ENCODE measurements at places on chromosomes 6 and 20.

- no peak for DNase-seq
Observed at GRCh38 chr6:158991017-158991723, 8.8 kb downstream of the RSPH3 start.

- DNase-seq, result no peak
Observed at GRCh38 chr6:112431803-112432202, 84.7 kb downstream of the RFPL4B start.

- DNase-seq, result no peak
Observed at GRCh38 chr6:21332660-21333059, 260.9 kb upstream of the SOX4 start.

- no peak for DNase-seq
Observed at GRCh38 chr6:7750197-7750596, 24.3 kb downstream of the BMP6 start.

DNA sequence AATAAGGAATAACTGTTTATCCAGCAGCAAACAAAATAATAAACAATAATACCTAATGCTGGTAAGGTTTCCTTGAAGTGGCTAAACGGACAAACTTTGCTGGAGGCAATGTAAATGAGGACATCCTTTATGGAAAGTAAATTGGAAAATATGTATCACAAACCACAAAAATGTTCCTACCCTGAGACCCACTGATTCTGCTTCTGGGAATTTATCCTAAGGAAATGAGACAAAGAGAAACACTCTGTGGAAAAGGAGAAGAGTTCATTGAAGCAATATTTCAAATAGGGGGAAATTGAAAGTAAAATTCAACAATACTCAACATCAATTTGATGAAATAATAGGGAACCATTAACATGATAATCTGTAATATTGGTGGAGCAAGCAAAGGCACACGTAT, 37.9 kb downstream of the MAFB start:
- no peak for DNase-seq

DNA sequence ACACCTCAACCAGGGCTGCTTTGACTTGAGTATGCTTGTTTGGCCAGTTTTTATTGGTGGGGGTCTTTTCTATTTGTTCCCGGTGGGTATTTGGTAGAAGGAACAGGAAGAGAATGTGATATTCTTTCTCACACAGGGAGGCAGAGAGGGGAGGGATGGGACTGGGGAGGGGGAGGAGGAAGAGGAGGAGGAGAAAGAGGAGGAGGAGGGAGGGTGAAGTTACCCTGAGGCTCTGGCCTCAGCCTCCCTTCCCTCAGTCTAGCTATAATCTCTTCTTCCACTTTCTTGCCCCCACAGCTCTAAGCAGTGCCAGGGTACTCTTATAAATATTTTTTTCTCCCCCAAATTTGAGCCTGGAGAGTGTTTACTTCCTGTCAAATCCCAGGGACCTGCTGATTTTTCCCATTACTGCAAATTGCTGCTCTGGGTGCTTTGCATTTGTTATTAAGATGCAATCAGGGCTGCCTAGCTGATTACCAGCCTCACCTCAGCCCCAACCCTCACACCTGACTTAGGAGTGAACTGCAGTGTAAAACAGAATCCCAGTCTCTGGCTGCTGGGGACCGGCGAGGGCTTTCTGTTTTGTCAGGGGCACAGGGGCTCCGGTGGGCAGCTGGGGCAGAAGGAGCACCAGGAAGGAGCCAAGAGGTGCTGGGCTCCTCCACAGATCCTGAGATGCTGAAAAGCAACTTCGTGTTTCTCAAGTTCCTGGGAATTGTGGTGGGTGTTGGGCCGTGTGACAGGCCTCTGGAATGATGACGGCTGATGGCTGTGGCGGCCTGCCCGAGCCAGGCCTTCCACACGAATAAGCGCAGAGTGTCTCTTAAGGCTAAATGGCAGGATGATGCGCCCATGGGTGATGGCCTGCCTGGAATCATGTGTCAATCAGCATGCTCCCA, 141.4 kb downstream of the CD83 start:
- no peak for DNase-seq

DNA sequence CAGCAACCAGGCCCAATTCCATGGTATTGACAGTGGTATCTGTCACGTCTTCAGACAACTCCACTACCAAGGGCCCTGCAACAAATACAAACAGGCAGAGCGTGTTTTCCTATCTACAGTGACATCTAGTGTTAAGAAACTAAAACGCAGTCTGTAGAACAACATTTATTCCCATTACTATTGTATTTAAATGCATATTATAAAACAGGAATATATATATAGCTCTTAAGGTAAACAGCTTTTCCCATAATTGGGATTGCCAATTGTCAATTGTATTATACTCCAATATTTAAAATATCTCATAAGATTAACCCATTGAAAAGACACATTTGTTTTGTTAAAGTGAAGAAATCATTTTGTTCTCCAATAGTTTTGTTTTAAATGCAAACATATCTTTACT, 97.2 kb downstream of the KIF16B start:
- DNase-seq, result no peak

- DNase-seq, result no peak
Observed at GRCh38 chr6:139149383-139149782, 14.5 kb downstream of the HECA start.

GRCh38 chr6:148800536-148800935, 53.7 kb downstream of the UST start:
- no peak for DNase-seq

GRCh38 chr20:34753706-34754461, 49.7 kb downstream of the TP53INP2 start:
- DNase-seq, result no peak

- DNase-seq, result no peak
Observed at GRCh38 chr6:166494757-166495486, 91.6 kb downstream of the RAMACL start.

GRCh38 chr6:25560865-25561264, 91.2 kb upstream of the SCGN start:
- no peak for DNase-seq

GRCh38 chr6:7041511-7042026, 66.2 kb upstream of the RREB1 start:
- DNase-seq, result no peak

- DNase-seq, result no peak
Observed at GRCh38 chr6:119791736-119792135, 442.2 kb upstream of the MAN1A1 start.

- DNase-seq, result no peak
Observed at GRCh38 chr6:106561686-106562405, 67.5 kb downstream of the RTN4IP1 start.

DNA sequence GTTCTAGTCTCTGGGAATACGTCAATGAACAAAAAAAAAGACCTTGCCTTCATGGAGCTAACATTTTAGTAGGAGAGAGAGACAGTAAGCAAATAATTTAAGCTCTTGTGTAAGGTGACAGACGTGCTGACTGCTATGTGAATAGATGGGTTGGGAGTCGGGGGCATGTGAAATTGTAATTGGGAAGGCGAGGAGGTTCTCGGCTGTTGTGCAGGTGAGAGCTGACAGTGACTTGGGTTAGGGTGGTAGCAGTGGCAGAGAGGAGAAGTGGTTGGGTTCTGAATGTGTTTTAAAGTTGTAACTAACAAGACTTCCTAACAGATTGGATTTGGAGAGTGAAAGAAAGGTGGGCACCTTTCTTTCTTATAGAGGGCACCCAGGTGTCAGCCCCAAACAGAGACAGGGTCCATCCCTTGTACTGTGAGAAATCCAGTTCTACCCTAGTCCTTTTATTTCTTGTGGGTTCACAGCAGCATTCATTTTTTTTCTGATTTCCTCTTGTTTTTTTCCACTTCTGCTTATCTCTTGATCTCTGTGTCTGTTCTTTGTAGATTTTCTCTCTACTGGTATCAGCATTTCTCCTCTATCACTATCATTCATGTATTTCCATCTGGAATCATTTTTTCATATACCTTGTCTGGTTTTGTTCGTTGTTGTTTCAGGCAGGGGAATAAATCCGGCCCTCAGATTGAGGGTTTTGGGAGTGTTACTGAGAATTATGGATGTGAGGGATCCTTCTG, 15.4 kb upstream of the MYLK2 start:
- DNase-seq, result no peak

GRCh38 chr20:20289331-20289730, 78.6 kb upstream of the INSM1 start:
- no peak for DNase-seq

DNA sequence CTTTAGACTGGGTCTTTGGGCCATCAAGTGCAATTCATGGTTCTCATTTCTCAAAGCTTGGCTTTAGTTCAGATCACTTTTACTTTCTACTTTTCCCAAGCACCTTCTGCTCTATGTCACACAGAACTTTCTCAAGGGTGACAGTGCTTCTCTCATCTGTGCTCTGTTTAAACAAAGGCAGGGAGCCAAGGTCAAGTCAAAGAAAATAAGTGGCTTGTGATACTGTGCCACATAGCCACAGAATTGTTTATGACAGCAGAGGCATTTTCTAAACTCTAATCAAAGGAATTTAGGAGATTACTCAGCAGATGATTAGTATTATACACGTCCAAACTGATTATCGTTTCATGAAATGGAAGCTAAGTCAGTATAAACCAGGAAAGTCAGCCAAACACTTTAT, 348.0 kb downstream of the HDGFL1 start:
- DNase-seq, result no peak

DNA sequence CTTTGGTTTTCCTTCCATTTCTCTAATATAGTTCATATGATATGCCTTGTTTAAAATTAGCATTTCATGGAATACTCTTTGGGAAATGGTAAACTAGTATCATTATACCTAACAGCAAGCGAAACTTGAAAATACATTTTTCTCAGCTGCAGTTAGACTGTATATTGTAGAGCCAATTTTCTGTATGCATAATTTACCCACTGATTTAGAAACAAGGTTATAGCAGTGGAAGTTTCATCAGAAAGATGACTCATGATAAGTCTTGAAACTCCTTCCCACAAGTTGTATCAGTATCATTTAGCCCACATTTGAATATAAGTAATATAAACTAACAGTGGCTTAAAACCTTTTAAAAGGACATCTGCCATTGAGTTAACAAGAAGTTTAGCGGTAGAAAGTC, 164.8 kb upstream of the BMP5 start:
- no peak for DNase-seq

- DNase-seq, result no peak
Observed at GRCh38 chr6:16286151-16286522, 47.8 kb downstream of the GMPR start.

GRCh38 chr6:87793315-87793714, 91.3 kb upstream of the AKIRIN2 start:
- DNase-seq, result no peak

DNA sequence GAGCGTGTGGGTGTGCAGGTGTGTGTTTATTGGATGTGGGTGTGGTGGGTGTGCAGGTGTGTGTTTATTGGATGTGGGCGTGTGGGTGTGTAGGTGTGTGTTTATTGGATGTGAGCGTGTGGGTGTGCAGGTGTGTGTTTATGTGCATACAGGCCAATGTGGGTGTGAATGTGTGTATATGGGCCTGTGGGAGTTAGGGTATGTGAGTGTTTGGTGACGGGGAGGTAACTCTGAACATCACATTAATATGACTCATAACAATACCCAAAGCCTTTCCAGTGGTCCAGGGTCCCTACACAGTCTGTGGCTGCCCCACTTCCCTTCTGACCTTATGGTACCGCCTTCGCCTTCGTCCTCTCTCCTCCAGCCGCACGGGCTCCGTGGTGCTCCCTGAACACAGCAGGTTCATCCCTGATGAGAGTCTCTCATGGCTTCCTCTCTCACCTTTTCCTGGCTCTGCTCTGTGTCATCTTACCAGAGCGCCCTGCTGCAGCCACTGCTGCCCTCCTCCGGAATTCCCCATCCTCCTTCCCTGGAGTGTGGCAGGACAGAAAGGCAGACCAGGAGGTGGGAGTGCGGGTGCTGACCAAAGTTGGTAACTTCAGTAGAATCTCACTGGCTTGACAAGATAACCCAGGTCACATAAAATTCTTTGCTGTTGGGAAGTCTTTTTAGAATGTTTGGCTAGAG, 80.0 kb downstream of the SLC2A10 start:
- no peak for DNase-seq

- no peak for DNase-seq
Observed at GRCh38 chr6:152055517-152055916, 248.0 kb downstream of the ESR1 start.

DNA sequence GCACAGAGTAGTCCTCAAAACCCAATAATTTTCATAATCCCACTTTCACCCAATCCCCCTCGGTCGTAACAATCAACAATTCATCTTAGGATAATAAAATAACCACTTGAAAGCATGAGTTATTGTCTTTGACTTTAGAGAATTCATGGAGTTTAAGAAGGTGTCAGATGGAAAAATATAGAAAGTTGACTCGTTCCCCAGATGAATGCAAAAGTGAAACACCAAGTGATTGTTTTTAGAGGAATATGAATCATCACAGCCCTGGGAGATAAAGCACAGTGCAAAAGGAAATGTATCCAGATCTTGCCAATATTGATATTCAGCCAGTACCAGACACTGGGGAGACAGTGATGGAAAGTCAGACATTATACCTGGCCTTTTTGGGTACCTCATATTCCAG, 860.5 kb downstream of the DHX35 start:
- DNase-seq, result no peak

DNA sequence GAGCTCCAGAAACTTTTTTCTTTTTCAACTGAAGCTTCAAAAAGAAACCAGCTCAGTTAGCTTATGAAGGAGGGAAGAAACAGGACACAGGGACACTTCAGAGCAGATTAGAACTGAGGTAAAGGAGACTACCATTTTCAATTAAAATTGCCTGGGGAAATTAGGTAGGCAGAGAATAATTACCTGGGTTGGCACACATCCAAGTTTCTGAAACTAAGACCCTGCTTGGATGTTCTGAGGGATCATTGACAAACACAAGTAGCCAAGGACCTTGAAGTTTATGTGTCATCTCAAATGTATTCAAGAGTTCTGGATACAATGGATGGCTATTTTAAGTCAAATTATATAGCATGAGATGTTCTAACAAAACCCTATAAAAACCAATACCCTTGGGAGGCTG, 137.6 kb downstream of the PLCB4 start:
- DNase-seq, result no peak

GRCh38 chr6:44099192-44099591, 28.1 kb downstream of the MRPL14 start:
- no peak for DNase-seq

DNA sequence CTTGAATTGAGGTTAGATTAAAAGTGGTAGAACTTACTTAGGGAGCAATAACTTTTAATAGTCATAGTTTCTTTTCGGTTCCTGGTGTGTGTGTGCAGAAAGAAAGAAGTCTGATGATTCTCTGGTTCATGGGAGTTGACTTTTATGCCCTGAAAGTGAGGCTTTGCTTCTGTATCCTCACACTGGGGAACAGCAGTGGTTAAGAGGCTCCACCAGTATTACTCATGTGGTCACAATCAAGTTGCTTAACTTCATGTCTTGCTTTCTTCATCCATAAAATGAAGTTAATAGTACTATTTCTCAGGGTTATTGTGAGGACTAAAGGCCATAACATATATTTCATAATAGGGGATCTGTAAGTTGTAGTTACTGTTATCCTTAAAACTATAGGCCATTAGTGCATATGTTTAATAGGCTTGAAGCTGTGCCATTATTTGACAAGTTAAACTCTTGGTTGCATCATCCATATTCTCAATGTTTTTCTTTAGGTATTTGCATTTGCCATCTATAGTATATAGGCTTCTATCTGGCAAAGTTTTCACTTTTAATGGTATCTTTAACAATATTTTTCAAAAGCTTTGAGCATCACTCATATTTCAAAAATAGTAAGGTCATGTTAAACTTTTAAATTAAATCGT, 262.4 kb downstream of the PLCB1 start:
- no peak for DNase-seq
